ENCODE measurements at places on chromosomes 11 and 22.

DNA sequence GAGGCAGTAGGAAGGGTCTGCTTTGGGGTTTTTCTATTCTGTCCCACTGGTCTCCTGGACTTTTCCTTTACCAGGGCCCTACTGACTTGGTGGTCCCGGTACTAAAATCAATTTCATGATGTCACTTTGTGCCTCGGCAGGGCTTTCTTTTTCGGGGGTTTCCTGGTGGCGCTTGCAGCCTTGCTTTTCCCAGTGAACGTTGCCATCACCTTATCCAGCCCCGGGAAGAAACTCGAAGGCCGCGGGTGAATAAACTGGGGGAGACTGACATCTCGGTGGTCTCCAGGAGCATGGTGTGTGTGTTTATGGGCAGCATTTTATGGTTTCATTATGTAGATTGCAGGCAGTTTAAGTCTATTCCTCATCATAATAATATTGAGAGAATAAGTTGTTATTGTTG, 84.4 kb downstream of the KCNQ1 start:
- DNase-seq: no peak

- no peak for DNase-seq
These were observed 76.8 kb upstream of the BIRC3 start for GRCh38 chr11:102240502-102240901.

DNA sequence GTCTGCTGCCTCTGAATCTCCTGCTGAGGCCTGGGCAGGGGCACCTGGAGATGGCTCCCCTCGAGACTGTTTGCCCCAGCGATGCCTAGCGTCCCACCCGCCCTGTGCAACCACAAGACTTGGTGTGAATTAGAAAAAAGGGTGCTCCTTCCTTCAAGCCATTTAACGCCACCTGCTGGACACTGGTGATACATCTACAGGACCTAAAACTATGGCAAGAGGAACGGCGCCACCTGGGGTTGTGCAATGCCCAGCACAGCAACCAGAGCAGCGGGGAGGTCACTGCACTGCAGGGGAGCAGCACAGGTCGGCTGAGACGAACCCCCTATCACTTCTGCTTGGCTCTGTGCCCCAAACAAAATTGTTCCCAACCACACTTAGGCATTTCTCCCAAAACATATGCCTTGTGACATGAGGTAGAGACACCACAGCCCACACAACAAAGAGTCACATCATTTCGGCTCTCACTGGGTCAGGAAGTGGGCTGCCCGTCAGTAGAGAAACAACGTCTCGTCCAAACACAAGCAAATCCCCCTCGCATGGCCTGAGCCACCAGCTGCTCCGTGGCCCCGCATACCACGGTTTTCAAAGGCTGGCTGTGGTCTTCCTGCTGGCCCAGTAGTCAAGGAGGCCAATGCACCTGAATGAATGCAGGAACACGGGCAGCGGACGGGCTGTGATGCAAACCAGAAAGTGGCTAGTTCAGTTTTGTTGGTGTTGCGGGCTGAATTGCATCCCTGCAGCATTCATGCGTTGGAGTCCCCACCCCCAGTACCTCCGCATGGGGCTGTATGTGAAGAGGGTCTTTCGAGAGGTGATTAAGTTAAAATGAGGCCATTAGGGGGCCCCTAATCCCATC, 171.9 kb downstream of the SHANK2 start:
- peak; percentile 31 for DNase-seq

GRCh38 chr11:50037251-50037650, 4.6 kb downstream of the OR4C45 start:
- DNase-seq: no peak

DNA sequence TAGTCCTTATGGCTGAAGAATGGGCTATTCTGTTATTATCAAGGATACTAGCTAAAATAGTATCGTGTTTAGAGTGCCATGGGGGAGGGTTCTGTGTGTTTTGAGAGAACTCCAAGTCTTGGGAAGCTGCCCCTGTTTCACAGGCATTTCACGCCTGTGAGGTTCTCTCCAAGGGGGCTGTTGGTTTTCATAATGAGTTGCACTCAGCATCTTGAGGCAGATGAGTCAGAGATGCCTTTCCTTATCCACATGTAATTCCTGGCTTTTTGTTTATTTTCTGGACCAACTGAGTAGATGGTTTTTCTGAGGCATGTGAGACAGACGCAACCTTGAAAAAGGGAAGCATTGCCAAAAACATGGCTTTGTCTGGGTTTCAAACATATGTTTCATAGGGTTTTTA, 203.7 kb downstream of the ARHGAP42 start:
- no peak for DNase-seq

DNA sequence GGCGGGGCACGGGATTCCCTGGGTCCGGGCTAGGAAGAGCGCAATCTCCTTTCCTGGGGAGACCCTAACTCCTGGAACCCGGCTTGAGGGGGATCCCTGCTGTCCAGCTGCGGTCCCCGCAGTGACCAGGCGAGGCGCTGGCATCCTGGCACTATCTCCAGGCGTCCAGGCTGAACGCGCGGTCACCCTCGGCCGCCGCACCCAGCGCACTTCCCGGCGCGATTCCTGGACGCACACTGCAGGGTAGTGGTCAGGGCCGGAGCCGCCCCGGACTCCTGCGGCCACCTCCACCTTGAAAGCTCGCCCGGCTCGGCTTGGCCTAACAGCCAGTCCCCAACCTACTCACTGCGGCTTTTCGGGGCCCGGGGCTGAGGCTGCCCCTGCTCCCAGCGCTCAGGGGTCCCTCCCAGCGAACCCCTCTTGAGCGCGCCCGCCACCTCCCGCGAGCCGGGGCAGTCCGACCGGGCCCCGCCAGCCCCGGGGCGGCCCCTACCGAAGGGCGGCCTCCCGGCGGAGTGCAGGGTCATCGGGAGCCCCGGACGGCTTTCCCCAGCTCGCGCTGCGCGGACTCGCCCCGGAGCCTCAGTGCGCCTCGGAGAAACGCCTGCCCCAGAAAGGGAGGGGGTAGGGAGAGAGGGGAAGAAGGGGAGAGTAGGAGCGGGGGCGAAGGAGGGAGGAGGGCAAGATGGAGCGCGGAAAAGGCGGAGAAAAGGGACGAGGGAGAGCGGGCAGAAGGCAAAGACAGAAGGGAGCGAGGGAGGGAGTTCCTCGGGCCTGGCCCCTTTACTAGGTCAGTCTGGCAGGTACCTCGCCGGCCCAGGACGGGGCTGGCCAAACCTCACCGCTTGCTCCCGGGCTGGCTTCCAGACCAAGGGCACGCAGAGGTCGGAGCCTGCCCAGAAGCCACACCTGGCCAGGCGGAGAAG, 1.0 kb downstream of the POU2AF3 start:
- DNase-seq: peak; percentile 20

DNA sequence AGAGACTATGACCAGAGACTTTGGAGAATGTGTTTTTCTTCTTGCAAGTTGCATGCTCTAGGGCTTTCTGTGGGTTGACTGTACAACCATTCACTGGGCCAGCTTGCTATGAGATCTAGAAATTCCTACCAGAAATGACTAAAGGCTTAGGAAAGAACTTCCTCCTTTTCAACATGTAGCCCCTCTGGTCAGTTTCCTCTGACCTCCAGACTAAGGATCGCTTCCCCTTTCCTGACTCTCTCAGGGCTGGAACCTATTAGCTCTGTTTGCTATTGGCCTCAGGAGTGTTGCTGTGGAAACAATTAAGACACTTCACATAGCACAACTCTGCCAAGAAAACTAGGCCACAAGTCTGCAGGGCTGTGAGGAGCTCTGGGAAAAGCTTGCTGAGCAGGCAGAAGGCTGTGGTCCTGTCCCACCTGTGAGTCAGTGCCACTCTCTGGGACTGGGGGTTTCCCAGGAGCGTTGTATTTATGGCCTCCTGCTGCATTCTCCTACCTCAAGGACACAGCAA, 10.7 kb downstream of the CRY2 start:
- DNase-seq: no peak

- DNase-seq: no peak
These were observed 13.4 kb downstream of the PDGFB start for GRCh38 chr22:39231197-39231950.

- DNase-seq: no peak
These were observed 1.0 kb downstream of the ST14 start for GRCh38 chr11:130160498-130161155.

GRCh38 chr11:69748637-69749036, 26.5 kb downstream of the FGF4 start:
- DNase-seq: no peak

DNA sequence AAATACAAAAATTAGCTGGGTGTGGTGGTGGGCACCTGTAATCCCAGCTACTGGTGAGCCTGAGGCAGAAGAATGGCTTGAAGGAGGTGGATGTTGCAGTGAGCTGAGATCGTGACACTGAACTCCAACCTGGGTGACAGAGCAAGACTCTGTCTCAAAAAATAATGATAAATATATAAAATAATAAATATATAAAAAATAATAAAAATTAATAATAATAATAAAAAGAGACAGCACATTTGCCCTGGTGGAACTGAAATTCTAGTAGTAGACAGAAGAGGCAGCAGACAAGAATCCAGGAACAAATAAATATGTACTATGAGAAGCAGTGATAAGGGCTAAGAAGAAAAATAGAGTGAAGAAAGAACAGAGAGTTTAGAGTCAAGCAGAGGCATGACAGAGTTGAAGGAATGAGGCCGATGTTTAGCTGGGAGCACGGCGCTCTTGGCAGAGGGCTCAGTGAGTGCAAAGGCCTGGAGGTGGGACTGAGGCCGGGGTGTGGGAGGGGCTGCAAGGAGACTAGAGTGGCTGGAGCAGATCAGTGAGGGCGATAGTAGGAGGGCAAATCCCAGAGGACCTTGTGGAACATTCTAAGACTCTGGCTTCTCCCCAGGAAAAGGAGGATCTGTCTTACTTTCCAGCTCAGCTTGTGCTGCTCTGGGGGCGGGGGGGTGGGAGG, 410.3 kb downstream of the MN1 start:
- no peak for DNase-seq

GRCh38 chr11:121023848-121024751, at the start of gene TBCEL:
TBCEL (plus strand) TSS chr11:121024102; CDS start chr11:121045691, 21,589 bp downstream.
- DNase-seq: peak; percentile 90

Data from COLO829 (cell line).